NCI-H510A treated with DMSO at 0.1 percent for 48 hours (cell line): ENCODE measurements at places on chromosomes 6 and 20.

- no peak for DNase-seq
These were observed 23.7 kb upstream of the PCMTD2 start for GRCh38 chr20:64231621-64232550.

DNA sequence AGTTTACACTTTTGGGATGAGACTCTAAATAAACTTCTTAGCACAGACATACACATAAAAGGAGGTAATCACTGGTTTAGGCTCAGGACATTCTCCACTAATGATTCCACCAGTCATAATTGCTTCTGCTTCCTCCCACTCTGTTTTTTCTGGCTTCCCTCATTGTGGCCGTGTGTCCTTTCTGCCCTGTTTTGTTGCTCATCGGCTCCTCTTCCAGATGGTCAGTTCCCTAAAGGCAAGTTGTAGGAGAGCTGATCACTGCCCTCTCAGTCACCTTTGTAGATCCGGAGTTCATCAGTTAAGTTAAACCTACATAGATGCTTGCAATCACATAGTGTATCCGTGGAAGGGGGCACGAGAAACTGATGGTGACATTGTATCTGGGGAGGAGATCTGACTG is 200.5 kb upstream of the ARG1 start:
- DNase-seq = no peak

- no peak for DNase-seq
These were observed 100.8 kb upstream of the GPR6 start for GRCh38 chr6:109877028-109878004.

GRCh38 chr20:33183312-33183711 is 15.4 kb downstream of the BPIFA2 start:
- no peak for DNase-seq
